ENCODE measurements at places on chromosomes 7 and 10. TPM values are rescaled to one million over a fixed set of nuclear protein-coding genes. Genes with fewer than 3 reads are reported as not detected.

DNA sequence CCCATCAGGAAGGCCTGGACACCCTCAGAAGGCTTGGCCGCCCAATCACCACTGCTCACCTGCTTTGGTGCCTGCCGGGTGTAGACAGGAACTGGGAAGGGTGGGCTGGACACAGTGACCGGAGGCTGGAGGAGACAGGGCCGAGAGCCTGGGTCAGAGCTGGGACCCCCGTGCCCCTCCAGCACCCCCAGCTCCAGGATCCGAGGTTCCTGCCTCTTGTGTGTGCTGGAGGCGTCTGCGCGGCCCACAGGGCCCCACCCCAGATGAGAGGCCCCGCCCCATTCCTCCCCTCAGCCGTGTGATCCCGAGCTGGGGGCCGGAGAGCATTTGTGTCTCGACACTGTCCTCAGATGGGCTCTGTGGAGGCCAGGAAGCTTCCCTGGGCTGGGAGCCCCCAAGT lies 9.4 kb downstream of the ADAM8 start:
- no peak for DNase-seq

DNA sequence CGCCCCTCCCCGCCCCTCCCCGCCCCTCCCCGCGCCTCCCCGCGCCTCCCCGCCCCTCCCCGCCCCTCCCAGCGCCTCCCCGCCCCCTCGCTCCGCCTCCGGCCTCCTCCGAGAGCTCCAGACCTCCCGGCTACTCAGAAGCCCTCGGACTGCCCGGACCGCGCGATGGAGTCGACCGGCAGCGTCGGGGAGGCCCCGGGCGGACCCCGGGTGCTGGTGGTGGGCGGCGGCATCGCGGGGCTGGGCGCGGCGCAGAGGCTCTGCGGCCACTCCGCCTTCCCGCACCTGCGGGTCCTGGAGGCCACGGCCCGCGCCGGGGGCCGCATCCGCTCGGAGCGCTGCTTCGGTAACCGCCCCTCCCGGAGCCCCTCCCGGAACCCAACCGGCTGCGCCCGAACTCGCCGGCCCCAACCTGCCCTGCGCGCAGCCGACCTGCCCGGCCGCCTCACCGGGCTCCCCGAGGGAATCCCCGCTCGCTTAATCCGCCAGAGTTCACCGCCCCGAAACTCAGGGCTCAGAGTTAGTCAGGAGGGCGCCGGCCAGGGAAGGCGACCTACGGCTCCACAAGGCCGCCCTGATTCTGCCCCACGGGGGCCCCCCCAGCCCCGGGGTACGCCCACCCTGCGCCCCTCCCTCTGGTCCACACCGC lies at the start of gene PAOX:
PAOX (plus strand) TSS at position 111 of the 649 bp plus-strand sequence; CDS start at position 166, 55 bp downstream.
- no peak for DNase-seq

The VWDE gene
- 4.5 TPM for polyA plus RNA-seq

The NAT16 gene
- polyA plus RNA-seq = 0.16 TPM

The ANXA8 gene
- polyA plus RNA-seq = 0.31 TPM

The GBX1 gene
- not detected for polyA plus RNA-seq
